ENCODE measurements at places on chromosomes 4 and X. TPM values are rescaled to one million over a fixed set of nuclear protein-coding genes. Genes with fewer than 3 reads are reported as not detected.

Gene CT45A2
- total RNA-seq: not detected

Gene SLC49A3
- total RNA-seq: 7.5 TPM

Gene UNC5C
- 30.9 TPM for total RNA-seq

Gene DUX4
- not detected for total RNA-seq

Gene MUC7
- not detected for total RNA-seq

Gene CASP6
- total RNA-seq: 23.2 TPM

Gene IL13RA2
- total RNA-seq: 0.58 TPM

Gene SLC10A6
- total RNA-seq: 0.53 TPM

Gene HPGDS
- total RNA-seq: 5.1 TPM

Gene HSD17B13
- total RNA-seq: 0.12 TPM

Gene SLC4A4
- 63.1 TPM for total RNA-seq

Gene PF4V1
- not detected for total RNA-seq

Gene POU4F2
- total RNA-seq: not detected

Gene ZAR1
- not detected for total RNA-seq

Gene H2BW2
- total RNA-seq: not detected

Gene CXCL6
- 1.2 TPM for total RNA-seq

Gene SLITRK4
- total RNA-seq: 12.3 TPM

Gene POF1B
- 0.70 TPM for total RNA-seq

Gene VEGFD
- 0.58 TPM for total RNA-seq
